Suppressor macrophage treated with lipopolysaccharide for 4 hours (primary cell): ENCODE measurements at places on chromosomes 2 and 18.

- peak; percentile 88 for DNase-seq
Observed at GRCh38 chr18:60549338-60549960, 176.9 kb upstream of the MC4R start.

DNA sequence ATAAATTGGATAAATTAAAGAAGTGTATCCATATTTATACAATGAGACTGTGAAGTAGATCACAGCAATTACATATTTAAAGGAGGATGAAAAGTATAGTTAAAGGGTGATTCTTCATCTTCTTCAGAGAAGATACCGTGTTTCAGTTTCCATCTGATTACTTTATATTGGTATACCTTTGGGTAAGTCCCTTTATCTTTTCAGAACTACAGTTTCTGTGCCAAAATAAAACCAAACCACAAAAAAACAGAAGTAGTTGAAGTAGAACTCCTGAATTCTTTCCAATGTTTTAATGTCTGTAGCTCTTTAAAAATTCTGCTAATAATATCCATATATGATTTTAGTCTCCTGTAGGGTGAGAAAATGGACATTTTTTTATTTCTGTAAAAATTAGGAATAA is 231.2 kb upstream of the LINC00305 start:
- DNase-seq: no peak

- no peak for DNase-seq
Observed at GRCh38 chr2:185471441-185471840, 267.2 kb upstream of the FSIP2 start.

DNA sequence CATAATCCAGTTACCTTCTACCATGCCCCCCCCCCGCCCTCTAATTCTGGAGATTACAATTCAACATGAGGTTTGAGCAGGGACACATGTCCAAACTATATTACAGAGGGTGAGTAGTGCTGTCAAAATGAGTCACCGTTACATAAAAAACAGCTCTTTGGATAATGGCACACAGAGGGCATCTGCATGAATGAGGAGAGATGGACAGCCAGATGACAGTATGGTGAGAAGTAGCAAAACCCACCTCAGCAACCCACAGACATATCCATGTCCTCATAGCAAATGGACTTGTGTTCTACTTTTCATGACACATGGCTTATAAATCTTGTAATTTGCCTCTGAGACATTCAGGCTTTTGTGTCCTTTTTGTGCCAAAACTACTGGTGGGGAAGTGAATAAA is 132.0 kb downstream of the EML6 start:
- no peak for DNase-seq

DNA sequence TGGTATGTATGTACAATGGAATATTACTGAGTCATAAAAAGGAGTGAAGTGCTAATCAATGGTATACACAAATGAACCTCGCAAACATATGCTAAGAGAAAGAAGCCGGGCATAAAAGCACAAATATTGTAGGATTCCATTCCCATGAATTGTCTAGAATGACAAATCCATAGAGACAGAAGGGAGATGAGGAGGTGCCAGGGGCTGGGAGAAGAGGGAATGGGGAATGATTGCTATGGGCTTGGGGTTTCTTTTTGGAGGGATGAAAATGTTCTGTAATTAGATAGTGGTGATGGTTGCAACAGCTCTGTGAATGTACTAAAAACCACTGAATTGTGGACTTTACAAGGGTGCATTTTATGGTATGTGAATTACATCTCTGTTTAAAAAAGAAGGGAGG is 73.5 kb downstream of the GLI2 start:
- DNase-seq: no peak

- no peak for DNase-seq
Observed at GRCh38 chr2:235599596-235600338, 105.9 kb downstream of the AGAP1 start.

DNA sequence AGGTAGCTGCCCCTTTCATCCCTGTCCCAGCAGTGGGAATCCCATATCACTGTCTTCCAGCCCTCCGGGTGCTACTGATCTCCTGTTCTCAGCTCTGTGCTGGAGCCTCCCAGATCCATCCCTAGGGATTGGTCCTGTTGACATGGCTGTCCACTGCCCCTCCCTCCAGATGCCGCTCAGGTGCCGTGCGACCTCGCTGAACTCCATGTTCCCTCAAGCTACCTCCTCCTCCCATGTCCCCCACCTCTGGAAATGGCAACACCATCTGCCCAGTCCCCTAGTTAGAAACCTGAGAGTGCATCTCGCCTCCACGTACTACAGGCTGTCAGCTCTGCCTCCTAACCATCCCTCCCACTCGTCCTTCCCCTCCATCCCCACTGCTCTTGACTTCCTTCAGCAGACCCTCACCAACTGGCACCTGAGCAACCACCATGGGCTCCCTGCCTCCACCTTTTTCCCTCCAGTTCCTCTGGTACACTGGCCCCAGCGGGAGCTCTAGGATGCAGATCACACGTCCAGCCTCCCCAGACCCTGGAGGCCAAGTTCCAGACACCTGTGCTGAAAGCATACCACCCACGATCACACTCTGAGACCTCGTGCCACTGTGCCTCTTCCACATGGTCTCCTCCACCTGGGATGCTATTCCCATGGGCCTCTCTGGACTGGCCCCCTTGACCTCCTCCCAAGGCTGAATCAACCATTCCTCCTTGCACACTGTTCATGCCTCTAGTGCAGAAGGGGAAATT is 106.8 kb downstream of the KLHL29 start:
- no peak for DNase-seq
